ENCODE measurements at places on chromosomes 7 and 10.

DNA sequence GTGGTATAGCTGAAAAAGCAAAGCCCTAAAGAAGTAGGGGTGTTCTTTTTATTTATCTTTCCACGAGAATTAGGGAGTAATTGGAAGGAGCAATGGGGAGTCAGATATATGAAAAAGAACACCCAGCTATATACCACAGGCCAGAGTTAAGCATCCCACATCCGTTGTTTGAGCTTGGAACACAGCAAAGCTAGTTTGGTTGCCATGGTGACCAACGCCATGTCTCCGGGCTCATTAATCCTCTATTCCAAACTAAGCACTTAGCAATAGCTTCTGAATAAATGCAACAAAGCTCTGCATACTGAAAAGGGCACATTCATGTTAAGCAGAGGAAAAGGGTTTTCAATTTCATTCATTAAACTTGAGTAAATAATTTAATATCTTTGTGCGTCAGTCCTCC, 23.5 kb downstream of the ASB4 start:
- peak; percentile 98 for DNase-seq

- no peak for DNase-seq
Observed at GRCh38 chr10:68606918-68607317, 46.8 kb downstream of the TET1 start.

- no peak for DNase-seq
Observed at GRCh38 chr10:72077275-72077990, 10.9 kb downstream of the SPOCK2 start.

- DNase-seq, result peak; percentile 26
Observed at GRCh38 chr10:2476812-2477553, 590.4 kb upstream of the PFKP start.

GRCh38 chr10:84822931-84823630, 494.7 kb downstream of the CCSER2 start:
- DNase-seq, result peak; percentile 7

- DNase-seq, result no peak
Observed at GRCh38 chr7:33849004-33849403, 56.3 kb upstream of the BMPER start.

DNA sequence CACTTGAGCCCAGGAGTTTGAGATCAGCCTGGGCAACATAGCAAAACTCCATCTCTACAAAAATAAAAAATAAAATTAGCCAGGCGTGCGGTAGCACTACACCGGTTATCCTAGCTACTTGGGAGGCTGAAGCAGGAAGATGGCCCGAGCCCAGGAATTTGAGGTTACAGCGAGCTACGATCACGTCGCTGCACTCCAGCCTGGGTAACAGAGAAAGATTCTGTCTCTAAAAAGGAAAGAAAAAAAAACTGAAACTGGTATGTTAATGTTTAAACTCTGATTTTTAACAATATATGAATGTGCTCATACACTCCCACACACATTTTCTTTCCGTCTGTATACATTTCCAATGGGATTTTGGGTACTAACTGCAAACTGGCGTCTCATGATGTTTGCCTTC, 140.6 kb upstream of the KMT2E start:
- DNase-seq, result no peak

GRCh38 chr10:6221971-6222751, 19.4 kb downstream of the PFKFB3 start:
- DNase-seq, result no peak

GRCh38 chr7:126529254-126529653, 723.5 kb downstream of the GRM8 start:
- no peak for DNase-seq

DNA sequence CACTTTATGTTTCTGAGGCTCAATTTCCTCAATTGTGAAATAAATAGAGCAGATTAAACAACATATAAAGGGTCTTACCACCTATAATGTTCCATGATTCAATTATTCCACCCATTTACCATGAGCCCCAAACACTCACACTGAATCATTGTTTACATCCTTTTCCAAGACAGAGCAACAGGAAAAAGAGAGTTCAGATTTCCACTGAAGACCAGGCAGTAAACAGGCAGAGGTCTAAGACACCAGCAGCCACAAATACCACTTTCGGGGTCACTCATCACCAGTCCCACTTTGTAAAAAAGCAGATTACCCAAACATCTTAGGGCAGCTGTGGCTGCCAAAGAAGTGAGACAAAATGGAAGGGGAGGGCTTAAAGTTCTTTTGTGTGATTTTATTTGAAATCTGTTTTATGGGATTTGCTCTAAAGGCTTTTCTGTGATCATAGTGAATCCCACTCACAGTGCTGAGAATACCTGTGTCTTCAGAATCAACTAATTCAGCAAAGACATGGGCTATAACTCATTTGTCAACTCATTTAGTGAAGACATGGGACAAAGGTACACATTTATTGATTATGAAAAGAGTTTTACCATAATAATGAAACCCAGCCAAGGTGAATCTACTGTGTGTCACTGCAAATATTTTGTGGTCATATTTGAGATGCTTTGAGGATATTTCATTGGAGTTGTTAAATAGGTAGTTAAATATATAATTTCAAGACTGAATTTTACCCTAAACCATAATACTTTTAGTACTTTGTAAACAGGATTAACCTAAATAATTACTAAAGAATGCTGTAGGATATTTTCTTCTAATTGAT, 24.8 kb upstream of the DLD start:
- DNase-seq, result no peak

GRCh38 chr10:6037422-6037821, 24.7 kb downstream of the IL2RA start:
- DNase-seq, result no peak

- DNase-seq, result peak; percentile 75
Observed at GRCh38 chr7:36128448-36129047, 24.5 kb upstream of the EEPD1 start.

- DNase-seq, result no peak
Observed at GRCh38 chr10:3901370-3901769, 116.4 kb upstream of the KLF6 start.

- peak; percentile 20 for DNase-seq
Observed at GRCh38 chr7:101626069-101626671, 2.9 kb downstream of the MYL10 start.

DNA sequence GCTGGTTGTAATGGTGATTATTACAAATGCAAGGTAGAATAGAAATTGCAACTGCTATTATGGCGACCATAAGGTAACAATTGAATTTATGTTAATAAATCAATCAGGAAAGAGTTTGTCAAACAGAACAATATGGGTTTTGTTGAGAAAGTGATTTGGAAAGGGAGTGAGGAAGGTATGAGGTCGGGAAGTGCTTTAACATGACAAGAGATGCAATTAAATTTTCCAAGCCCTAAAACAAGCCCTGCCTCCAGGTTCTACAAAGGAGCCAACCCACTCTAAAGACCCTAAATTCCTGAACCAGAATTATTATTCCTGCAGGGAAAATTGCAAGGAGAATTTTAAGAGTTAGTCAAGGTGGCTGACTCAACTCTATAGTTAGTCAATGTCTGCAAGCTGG, 363.7 kb downstream of the BMPER start:
- no peak for DNase-seq

- no peak for DNase-seq
Observed at GRCh38 chr10:3127921-3128320, 44.7 kb downstream of the PITRM1 start.

GRCh38 chr7:2099048-2099957, 133.4 kb downstream of the MAD1L1 start:
- peak; percentile 53 for DNase-seq
